ENCODE measurements at places on chromosomes 11 and 22.

DNA sequence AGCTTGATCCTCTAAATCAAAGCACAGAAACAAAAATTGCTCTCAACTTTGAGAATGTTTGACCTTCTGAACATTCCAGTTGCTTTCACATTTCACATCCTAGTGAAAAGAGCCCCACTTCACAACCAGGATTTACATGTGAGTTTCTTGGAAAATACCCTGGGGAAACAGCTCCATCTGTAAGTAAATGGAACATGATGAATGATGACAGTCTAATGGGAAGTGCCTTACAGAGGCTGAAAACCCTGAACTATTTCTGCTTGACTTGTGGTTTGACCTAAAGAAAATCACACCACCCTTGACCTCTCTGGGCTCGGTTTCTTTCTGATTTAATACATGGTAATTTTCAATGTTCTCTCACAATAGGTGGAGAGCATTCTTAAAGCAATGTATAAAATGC lies 499.4 kb upstream of the API5 start:
- DNase-seq = no peak

DNA sequence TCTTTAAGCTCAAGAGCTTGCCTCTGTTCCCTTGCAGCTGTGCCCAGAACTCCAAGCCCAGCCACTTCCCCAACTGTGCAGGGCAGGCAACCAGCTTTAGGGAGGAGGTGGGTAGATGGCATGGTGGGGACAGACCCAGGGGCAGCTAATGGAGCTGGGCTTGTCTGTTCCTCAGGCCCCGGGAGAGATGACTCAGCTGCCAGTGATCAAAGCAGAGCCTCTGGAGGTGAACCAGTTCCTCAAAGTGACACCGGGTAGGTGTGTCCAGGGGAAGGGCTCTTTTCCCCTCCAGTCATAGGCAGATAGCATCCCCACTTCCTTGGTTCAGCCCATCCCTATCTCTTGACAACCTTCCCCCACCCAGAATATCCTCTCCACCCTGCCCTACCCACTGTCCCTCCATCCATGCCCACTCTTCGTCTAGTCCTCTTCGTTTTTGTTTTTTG lies 32.4 kb downstream of the CREB3L1 start:
- no peak for DNase-seq

- DNase-seq = no peak
These were observed 34.1 kb downstream of the SERGEF start for GRCh38 chr11:17978553-17979287.

- no peak for DNase-seq
These were observed 8.0 kb downstream of the NAGA start for GRCh38 chr22:42062506-42063170.

- DNase-seq = no peak
These were observed 13.9 kb downstream of the APOL2 start for GRCh38 chr22:36225333-36225922.

GRCh38 chr11:61569018-61569417 lies 11.9 kb downstream of the SYT7 start:
- DNase-seq = no peak

DNA sequence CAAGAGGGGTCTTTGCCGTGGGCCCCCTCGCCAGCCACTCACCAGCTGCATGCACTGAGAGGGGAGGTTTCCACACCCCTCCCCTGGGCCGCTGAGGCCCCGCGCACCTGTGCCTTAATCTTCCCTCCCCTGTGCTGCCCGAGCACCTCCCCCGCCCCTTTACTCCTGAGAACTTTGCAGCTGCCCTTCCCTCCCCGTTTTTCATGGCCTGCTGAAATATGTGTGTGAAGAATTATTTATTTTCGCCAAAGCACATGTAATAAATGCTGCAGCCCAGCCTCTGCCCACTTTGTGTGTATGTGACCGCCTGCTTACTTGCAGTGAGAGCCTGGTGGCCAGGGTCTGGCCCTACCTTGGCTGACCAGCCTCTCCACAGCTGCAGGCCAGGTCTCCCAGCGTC lies 2.8 kb upstream of the CRACR2B start:
- DNase-seq = no peak

GRCh38 chr22:50702261-50702671 lies 29.6 kb downstream of the SHANK3 start:
- no peak for DNase-seq

DNA sequence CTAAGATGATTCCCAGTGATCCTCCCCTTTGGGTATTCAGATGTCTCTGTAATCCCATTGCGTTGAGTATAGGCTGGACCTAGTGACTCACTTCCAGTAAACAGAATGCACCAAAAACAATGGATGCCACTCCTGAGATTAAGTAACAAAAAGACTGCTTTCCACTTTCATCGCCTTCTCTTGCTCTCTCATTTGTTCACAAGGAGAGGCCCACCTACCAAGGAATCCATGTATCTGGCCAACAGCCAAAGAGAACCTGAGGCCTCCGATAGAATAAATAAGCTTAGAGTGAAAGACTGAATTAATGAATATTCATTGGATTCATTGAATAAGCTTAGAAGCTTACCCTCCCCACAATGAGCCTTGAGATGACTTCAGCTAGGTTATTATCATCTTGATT lies 454.6 kb downstream of the KCNA4 start:
- no peak for DNase-seq

DNA sequence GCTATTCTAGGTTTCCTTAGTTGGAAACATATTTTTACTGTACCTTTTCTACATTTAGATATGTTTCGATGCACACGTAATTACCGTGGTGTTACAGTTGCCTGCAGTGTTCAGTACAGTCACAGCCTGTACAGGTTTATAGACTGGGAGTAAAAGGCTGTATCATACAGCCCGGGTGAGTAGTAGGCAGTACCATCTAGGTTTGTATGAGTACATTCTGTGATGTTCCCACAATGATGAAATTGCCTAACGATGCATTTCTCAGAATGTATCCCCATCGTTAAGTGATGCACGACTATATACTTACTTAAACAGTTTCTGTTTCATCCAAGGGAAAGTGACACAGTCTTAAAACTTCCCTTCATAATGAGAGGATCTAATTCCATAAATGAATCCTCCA lies 13.1 kb upstream of the THY1 start:
- DNase-seq = no peak

- DNase-seq = no peak
These were observed 27.5 kb downstream of the OSBPL5 start for GRCh38 chr11:3137486-3138177.

DNA sequence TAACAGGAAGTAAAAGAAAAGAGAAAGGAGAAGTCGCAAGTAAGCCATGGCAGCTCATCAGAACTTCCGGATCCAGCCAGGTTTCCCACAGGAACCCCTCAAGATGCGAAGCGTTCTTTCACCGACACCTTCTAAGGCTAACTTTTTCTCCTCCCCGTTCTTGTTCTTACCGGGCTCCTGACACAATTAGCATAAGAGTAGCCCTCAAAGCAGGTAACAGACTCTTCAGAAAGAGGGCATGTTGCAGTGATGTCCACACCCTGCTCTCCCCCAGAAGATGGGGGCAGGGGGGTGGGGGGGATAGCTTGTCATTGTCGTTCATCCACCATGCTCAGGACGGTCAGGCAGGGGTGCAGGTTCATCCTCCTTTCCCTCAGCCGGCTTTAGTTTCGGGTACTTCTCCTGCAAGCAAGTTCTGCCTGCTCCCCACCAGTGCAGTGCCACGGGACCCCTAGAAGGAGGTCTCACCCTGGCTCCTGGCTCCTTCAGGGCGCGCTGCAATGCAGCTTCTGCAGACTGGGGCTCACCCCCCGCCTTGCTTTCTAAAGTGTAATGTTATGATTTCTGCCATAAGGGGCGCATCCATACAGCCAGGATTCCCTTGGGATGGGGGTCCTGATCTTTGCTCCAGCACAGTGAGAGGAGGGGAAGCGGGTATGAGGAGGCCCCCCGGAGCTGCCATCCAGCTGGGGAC lies 2.3 kb downstream of the OPCML start:
- DNase-seq = no peak

DNA sequence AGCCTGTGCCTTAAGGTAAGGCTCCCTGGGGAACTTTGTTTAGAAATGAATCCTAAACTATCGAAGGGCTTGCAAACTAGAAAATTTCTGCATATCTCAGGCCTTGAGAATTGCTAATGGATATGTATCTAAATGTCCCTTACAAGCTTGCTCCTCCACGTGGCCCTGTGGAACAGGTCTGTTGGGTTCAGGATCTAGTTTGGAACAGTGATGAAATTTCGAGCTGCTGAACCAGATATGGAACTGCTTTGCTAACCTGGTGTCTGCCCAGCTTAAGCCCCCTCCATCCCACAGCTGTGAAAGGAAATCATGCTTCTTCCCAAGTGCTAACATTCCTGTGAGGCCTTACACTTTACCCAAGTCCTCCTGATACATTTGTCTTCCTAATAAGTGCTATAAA lies 11.6 kb downstream of the SREBF2 start:
- no peak for DNase-seq

GRCh38 chr11:60942970-60943565 lies 8.9 kb downstream of the SLC15A3 start:
- DNase-seq = no peak

DNA sequence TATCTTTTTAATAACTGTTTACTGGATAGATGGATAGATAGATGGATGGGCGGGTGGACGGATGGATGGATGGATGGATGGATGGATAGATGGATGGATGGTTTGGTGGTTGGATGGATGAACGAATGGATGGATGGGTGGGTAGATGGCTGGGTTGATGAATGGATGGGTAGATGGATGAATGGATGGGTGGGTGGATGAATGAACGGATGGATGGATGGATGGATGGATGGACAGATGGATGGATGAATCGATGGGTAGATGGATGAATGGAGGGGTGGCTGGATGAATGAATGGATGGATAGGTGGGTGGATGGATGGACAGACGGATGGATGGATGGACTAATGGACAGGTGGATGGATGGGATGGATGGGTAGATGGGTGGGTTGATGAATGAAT lies 13.8 kb upstream of the SLC22A12 start:
- DNase-seq = no peak
